ENCODE measurements at places on chromosomes 11 and 22.
A peak's percentile ranks its signal among the peaks of the same experiment; 100 is the strongest.

DNA sequence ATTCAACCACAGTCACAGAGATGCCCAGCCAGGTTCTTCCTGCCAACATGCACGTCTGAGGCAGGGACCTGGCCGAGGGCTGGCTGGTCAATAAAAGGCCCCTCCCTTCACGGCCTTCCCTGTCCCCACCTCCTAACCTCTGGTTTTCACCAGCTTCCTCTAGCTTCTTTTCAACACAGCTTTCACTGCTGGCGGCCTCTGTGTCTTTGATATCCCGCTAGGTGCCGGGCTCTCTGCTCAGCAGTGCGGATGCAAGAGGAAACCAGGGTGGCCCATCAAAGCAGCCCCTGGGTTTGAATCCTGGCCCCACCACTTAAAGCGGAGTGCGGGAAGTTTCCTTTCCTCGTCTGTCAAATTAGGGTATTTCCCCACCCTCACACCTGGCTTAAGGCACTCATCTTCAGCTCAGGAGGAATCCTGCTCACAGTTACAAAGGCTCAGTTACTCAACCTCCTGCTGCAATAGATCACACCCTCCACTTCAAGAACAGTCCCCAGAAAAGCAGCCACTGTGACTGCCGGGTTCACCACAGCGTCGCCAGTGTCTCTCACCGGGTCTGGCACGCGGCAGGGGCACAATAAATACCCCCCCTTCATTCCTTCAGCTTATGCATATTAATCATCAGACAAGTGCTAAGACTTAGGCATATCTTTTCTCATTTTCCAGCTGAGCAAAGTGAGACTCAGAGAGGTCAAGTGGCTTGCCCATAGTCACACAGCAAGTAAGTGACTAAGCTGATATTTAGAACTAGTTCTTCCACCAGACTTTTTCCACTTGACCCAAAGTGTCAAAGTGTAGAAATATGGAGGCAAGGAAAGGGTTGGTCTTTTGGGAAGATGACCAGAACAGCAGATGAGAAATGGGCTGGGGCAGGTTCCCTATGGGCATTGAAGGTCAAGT, 45.7 kb downstream of the TXN2 start:
- no peak for DNase-seq

DNA sequence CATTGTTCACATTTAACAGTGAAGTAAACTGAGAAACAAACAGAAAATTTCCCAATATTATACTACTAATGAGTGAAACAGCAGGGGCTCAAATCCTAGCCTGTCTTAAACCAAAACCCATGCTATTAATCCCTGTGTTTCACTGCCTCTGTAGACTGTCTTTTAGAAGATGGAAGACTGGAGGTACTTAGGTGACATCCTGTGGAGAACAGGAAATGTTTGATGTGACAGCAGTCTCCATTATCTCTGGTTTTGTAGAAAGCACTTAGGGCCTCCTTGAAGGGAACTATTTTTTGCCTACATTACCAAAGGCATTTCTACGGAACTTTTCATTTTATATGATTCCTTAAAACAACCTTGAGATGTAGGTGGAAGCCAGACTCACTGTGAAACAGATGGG, 288.1 kb upstream of the SORL1-AS1 start:
- DNase-seq = no peak

DNA sequence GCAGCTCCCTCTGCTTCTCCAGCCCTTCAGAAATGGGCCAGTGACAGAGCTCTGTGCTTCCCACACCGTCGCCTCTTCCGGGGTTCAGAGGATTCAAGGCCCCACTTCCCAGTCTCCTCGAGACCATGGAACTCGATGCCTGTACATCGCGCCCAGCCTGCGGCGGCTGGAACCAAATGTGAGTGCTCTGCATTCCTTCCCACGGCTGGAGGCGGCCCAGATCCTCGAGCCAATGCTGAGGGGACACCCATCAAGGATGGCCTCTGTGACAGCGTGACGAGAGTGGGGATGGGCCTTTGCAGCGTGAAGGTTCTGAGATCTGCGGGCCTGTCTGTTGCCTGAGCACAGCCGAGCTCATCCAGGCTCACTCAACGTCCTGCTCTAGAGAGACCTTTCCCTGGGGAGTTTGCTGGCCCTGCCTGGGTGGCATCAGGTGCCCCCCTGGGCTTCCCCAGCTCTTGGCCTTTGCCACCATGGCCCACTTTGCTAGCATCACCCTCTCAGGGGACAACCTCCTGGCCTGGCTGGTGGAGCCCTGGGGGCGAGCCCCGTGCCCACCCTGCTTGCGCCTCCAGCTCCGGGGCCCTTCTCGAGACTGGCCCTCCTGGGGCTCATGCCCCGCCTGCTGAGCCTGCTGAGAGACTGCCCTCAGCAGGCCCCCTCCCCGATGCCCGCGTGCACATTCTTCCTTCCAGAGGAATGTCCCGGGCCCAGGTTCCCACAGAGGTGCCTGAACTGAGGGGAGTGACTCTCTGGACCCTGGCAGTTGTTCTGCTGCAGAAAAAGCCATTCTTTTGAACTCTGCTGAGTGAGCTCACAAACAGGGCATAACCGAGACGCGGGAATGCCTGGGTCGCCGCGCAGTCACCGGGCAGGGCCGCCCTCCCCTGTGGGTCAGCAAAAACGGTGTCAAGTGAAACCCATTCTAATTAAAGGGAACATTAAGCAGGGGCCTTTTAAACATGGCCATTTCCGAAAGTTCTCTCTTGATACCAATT, 7.3 kb upstream of the MYEOV start:
- no peak for DNase-seq

DNA sequence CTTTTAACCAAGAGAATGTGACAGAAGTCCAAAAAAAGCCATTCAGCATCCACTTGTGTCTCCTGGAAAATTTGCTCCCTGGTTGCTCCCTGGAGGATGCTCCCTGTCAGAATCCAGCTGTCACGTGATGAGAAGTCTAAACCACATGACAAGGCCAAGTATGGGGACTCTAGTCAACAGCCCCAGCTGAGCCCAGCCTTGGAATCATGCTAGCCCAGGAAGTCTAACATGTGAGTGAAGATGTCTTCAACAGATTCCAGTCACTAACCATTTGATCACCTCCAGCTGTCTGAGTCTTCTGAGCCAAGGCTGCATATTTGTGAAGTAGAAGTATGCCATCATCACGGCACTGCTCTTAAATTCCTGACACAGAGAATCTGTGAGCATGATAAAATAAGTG, 4.2 kb downstream of the OR56B4 start:
- no peak for DNase-seq

- DNase-seq = peak; percentile 36
Measured at GRCh38 chr11:68508425-68508824, 47.9 kb downstream of the PPP6R3 start.

GRCh38 chr11:10307400-10308200, 2.7 kb downstream of the ADM start:
- peak; percentile 94 for DNase-seq

DNA sequence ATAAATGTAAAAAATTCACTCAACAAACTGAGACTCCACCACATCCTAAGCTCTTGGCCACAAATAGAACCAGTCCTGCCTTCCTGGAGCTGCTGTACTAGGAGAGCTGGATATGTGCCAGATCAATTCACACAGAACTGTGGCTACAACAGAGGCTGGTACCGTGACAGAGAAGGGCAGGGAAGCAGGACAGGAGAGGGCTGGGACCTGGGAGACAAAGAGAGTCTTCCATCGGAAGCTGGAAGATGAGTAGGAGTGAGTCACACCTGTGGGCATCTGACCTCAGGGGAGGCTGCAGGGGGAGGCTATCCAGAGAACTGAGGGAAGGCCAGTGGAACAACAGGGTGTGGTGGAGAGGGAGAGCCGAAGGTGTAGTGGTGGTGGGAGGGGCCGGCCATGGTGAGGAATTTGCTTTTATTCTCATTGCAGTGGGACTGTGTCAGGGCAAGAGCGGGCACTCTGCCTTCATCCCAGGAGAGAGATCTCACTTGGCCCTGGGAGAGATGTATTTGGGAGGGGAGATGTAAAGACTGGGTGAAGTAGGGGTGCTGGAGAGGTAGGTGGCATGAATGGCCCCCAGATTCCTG, 1.9 kb upstream of the LTBP3 start:
- DNase-seq = peak; percentile 53

DNA sequence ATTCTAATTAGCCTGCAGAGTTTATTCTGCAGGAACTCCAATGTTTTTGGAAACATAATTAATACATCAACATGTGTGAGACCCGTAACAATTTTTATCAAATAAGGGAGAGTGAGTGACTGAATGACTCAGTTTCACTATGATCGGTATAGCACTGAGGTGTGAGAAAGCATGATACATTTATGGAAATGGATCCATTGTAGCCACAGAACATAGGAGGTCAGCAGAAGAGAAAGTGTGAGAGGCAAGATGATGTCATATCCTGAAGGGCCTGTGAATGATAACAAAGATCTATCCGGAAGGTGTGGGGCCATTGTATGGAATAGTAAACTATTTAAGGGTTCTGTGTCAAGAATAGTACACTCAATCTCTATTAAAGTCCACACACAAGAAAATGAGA, 1406.1 kb upstream of the TENM4 start:
- no peak for DNase-seq

DNA sequence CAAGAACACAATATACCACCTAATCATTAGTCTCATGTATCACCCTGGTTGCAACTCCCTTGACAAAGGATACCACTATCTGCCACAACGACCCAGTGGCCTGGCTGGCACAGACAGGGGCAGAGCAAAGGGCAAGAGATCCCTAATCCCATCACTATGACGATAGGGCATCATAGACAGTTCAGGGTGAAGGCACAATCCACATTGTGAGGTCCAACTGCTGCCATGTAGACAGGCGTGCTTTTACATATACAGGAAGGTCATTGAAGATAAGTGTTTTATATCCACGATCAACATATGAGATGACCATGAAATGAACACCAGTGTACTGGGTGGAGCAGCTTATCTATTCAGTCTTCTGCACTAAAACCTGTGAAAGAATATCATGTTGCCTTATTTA, 94.6 kb downstream of the IGLL1 start:
- DNase-seq = no peak

DNA sequence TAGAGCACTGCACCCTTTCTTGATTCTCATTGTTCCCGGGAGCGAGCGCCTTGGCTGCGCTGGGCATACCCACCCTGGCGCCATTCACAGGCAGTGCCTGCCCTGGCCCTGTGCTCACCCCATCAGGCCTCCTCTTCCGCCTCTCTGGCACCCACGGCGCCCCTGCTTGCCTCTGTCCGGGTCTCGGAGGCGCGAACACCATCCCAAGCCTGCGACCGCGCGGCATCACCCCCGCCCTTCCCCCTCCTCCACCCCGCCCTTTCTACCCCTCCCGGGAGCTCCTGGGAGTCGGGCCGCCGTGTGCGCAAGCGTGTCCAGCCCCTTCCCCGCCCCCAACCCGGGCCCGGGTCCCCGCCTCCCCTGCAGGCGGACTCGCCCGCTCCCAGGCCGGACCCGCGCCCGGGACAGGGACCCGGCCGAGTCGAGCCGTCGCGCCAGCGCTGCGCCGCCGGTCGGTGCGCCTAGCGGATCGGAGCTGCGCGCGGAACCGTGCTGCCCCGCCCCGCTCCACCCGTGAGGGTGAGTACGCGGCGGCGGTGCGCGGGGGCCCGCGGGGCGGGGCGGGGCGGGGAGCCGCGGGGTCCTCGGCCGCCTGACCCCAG, at the start of gene ST3GAL4:
TSS of gene ST3GAL4 (plus strand) at position 363 of the 602 bp plus-strand sequence. CDS start 50,470 bp downstream, outside the sequence.
- peak; percentile 52 for DNase-seq

- no peak for DNase-seq
Measured at GRCh38 chr22:49613511-49614270, 214.0 kb downstream of the BRD1 start.

DNA sequence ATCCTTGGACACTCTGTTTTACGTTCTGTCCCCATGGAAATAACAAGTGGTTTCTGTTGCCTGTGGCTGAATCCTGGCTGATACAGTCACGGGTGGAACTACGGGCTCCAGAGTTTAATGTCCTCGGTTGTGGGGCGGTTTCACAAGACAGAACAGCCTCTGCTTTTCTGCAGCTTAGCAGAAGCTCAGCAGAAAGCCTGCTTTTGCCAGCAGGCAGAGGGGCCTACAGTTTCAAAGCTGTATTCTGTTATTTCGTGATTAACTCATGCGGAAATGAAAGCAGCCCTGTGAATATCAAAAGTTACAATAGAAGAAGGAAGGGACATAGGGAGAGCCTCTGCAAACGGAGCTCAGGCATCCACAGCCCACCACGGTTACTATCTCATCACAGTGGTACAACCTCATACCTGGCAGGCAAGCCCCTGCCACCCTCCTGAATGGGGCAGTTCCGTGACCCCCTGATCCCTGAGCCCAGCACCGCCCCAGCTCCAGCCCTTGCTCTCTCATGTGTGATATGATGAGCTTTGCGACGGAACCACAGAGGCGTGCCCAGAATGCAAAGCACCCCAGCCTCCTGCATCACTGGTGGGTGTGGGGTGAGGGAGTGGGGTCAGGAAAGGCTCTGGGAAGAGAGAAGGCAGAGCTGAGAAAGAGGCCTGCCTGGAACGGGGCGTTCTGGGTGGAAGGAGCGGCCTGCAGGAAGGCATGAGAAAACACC, 360.6 kb downstream of the BRD1 start:
- no peak for DNase-seq

DNA sequence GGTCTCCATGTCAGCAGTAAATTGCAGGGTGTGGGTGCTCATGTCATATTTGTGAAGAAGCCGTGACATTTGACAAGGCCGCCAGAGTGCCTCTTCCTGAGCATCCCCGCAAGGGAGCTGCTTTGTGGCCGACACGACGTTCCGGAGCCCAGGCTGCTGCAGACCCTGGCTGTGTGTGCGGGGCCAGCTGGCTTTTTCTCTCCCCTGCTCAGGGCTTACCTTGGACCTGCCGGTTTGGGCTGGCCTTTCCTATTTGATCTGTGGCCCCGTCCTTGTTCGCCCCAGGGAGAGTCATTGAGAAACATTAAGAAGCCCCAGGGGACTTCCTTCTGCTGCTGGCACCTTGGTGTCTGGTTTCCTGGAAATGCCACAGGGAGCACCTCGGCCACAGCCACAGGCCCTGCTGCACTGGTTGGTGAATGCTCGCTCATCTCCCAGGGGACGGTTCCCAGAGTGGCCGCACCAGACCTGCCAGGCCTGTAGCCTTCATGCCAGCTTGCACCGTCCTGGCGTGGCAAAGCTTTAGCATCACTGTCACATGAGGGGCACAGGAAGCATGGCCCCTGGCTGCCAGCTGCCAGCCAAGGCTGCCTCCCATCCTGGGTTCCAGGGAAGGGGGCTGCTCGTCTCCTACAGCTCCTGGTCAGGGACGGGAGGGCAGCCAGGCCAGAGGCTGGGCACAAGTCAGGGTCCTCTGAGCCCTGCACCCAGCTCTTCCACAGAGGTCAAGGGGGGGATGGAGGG, 5.4 kb downstream of the GRK2 start:
- no peak for DNase-seq

- DNase-seq = peak; percentile 72
Measured at GRCh38 chr22:45101515-45102227, 62.1 kb upstream of the NUP50 start.

DNA sequence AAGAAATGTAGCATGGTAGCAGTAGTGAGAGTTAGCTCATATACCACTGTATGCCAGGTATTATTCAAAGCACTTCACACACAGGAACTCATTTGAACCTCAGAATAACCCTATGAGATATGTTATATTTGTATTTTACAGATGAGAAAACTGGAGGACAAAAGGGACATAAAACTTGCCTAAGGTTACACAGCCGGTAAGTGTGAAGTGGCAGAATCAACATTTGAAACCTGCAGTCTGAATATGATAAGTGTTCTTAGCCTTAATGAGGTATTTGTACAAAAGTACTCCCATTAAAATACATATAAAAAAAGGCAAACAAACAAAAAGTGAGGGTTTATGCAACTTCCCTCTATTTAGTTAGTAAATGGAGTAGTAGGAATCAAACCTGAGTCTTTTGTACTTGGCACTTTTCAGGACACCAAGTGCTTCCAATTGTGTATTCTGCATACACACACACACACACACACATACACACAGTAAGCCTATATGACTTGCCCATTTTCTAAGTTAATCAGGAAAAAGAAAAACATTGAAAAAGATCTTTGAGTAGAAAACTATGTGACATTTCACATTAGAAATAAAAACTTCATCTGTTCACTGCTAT, 223.9 kb upstream of the FOLH1 start:
- DNase-seq = no peak
